ENCODE measurements at places on chromosomes 5 and 9.

GRCh38 chr5:137753691-137754187 lies 424 bp downstream of the HNRNPA0 start:
- DNase-seq = no peak

DNA sequence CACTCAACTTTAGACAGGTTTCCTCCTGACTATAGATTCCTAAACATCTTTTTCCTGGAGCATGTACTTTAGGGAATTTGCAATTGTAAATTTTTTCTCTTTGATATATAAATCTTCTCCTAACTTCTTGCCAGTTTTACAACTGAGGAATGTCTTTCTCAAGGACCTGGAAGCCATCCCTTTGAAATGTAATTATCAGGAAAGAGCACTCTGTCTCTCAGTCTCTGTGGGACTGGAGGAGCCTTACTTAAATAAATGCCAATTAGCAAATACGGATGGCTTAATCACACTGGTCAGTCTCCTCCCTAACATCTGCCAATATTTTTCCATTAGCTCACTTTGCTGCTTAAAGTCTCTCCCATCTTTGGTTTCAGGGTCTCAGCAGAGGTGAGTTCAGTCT lies 344.3 kb upstream of the ARRDC3 start:
- no peak for DNase-seq

DNA sequence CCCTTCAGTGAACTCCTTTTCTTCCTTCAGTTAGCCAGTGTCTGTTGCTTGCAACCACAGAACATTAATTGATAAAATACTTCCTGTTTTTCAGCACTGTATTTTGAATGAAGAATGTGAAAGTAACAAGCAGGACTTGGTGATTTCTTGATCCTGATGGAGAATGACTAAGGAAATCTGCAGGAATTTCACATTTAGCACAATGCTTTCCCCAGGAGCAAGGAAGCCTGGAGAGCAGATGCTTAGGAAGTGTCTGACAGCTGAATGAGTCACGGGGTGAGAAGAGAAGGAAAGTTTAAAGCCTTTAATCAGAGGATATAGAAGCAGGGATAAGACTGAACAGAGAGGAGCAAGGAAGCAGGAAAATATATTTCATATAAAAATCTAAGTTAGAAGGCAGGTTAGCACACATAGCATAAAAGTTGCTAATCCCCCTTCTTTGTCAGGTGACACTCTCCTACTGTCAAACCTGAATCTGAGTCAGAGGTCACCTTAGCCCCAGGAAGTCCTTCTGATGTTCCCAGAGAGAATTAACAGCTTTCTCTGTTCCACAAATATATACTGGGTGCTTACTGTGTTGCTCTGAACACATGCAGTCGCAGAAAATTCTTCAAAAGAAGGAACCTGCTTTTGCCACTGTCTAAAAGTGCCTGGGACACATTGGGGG lies 59.7 kb downstream of the GNA14 start:
- DNase-seq = peak; percentile 73

- no peak for DNase-seq
These were observed 42.2 kb downstream of the SECISBP2 start for GRCh38 chr9:89360465-89360864.

DNA sequence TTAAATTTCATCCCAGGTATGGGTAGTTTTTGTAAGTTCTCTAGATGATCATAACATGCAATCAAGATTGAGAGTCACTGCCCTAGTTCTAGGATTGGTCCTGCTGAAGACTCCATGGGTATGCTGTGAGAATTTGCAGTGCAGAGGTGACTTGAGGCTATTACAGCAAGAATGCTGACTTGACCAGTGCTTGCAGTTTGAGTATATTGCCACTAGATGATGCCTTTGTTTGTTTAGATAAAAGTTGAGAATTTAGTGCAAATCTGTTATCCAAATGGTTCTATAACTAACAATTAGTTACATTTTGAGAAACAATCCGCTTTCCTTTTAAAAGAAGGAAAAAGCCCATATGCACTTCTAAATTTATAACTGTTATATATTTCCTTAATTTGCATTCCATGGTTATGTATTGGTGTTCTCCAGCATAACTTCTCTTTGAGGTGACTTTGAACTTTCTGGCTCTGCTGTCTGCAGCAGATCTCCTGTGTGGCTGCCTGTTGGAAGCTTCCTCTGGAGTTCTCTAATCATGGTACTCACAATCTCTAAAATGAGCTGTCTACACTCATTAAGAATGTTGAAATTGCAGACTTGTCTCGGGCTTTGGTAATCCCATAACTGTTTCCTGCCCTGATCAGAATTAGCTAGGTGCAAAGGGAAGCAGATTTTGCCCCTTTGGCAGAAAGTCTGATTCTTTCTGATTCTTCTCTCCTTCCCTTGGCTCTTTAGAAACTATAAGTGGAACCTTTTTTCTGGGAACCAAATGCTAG lies 24.9 kb downstream of the MELK start:
- no peak for DNase-seq

DNA sequence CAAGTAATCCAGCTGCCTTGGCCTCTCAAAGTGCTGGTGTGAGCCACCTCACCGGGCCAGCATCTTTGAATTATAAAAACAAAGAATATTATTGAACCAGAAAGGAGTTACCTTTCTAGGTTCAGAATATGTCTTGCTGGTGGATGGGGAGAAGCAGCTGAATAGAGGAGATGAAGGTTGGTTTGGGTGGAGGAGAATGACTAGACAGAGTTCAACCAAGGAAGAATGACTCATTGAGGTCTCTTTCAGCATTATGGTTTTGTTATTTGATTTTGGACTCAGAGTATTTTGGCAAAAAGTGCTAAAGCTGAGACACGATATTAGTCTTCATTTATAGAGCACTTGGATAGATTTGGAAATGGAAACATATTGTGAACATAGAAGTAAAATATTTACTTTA lies 75.2 kb upstream of the MPDZ start:
- no peak for DNase-seq

DNA sequence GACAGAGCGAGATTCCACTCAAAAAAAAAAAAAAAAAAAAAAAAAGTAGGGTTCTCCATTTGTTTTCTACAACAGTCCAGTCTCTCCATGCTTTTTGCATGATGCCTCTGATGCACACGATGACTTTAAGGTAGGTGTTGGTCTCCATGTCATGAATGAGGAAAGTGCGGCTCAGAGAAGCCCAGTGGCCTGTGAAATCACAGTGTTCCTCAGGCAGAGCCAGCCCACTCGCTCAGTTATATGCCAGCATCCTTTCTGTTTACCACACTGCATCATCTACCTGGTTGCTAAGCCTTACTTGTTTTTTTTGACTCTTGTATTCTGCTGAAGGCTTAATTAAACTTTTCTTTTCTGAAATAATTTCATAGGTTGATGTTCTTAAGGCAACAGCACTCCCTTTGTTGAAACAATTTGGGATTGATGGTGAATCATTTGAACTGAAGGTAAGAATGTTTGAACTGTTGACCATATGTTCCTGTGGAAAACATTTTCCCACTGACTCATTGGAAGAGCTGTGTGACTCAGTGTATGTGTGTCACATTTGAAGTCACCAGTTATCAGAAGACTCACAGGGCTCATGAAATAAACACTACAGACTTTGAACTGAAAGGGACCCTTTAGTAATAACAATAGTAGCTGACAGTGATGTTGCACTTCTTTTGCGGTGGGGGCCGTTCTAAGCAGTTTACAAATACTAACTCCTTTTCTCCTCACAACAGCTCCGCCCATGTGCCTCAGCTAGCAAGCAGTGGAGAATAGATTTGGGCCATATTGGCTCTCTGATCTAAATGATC lies 40.2 kb downstream of the RCL1 start:
- DNase-seq = peak; percentile 100

Measured in non-pigmented ciliary epithelial cell (primary cell).